Brain (organoid and tissue), 16 donors: ENCODE measurements at places on chromosomes 7 and 10. TPM values are rescaled to one million over a fixed set of nuclear protein-coding genes. Genes with fewer than 3 reads are reported as not detected.

The RBP3 gene
- not detected for polyA plus RNA-seq

The SLC29A3 gene
- 7.7 TPM for polyA plus RNA-seq

The VENTX gene
- not detected for polyA plus RNA-seq

The ADAMTS14 gene
- 1.7 TPM for polyA plus RNA-seq

The TTYH3 gene
- 48.7 TPM for polyA plus RNA-seq

The CALML3 gene
- 11.9 TPM for polyA plus RNA-seq

The CYP26C1 gene
- not detected for polyA plus RNA-seq

The CALML5 gene
- polyA plus RNA-seq = not detected

The FAS gene
- polyA plus RNA-seq = 1.8 TPM

The METTL27 gene
- 23.2 TPM for polyA plus RNA-seq

The STEAP2 gene
- polyA plus RNA-seq = 2.1 TPM

The ANKRD30A gene
- polyA plus RNA-seq = not detected

The ABCB4 gene
- 0.75 TPM for polyA plus RNA-seq

The JAKMIP3 gene
- 1.0 TPM for polyA plus RNA-seq

The LRRTM3 gene
- polyA plus RNA-seq = 0.85 TPM

The NME8 gene
- not detected for polyA plus RNA-seq

The ZNF33A gene
- 7.2 TPM for polyA plus RNA-seq
